H7 (cell line): ENCODE measurements at places on chromosomes 4 and X.

DNA sequence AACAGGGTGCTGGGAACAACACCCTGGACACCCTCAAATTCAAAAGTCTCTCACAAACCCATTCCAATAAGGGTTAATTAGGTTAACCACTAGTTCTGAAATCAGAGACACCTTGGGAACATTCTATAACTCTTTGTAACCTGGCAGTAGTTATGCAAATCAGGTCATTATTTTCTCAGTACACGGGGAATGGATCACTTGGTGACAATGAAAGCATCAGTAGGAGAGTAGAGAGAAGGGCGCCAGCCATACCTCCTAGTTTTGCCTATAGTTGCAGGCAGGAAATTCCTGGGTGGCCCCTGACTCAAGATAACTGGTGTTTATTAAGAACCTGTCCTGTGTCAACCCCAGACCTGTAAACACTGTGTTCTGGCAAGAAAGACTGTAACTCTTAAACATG lies 2.5 kb downstream of the CCDC110 start:
- no peak for DNase-seq

DNA sequence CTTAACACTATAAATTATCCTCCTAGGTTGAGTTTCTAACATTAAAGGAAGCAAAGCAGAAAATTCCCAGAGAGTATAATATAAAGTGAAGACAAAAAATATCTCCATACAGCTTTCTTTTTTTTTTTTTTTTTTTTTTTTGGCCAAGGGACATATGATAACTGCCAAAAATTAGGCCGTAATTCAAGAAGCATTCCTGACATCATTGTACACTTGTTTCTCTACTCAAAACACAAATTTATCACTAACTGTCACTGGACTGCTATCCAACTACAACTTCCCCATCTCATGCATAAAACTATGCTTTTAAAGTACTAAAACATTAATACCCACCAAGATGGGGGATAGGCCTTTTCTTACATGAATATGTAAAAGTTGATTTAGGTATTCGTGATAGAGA lies 77.2 kb downstream of the DCHS2 start:
- no peak for DNase-seq

DNA sequence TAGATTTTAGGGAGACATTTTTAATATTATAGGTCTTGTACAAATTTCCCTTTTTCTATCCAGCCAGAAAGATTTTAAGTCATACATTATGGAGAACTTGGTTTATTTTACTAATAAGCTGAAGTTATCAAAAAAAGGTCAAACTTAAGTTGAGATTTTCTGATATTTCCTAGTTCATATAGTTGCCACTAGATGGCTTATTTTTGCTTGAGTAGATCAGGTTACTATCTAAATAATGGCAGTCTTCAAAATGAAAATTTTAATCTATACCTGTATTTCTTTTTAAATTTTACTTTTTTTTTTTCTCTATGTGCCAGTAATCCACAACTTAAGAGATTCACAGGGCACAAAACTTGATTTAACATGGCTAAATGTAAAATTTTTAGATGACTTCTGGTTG lies 52.3 kb downstream of the USP9X start:
- DNase-seq = no peak

DNA sequence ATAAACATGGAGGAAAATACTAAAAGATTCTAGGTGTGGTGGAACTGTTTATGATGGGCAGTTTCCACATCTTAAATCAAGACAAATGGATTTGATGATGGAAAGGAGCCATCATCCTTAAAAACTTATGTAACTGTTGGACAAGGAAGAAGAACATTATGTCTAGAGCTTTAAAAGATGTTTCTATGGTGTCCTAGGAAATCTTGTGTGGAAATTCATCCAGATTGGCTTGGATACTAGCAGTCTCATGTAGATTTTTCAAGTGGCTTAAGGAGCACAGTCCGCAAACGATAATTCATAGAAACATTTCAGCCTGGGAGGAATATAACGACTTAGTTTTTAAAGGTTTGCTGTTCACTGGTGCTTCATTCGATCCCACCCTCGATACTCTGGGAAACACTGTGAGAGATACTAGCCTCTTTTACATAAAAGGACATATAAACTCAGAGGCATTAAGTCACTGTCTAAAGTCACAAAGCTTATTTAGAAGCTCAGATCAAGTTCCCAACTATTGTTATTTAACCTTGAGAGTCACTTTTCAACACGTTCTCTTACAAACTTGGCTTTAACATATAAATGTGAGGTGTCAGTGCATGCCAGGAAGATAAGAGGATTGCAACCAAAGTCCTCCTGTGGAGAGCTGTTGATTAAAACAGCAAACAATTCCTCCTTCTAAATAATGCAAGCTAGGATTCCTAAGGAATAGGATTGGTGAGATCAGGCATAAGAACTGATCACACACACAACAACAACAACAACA lies 135.7 kb upstream of the SCML1 start:
- DNase-seq = peak; percentile 23

DNA sequence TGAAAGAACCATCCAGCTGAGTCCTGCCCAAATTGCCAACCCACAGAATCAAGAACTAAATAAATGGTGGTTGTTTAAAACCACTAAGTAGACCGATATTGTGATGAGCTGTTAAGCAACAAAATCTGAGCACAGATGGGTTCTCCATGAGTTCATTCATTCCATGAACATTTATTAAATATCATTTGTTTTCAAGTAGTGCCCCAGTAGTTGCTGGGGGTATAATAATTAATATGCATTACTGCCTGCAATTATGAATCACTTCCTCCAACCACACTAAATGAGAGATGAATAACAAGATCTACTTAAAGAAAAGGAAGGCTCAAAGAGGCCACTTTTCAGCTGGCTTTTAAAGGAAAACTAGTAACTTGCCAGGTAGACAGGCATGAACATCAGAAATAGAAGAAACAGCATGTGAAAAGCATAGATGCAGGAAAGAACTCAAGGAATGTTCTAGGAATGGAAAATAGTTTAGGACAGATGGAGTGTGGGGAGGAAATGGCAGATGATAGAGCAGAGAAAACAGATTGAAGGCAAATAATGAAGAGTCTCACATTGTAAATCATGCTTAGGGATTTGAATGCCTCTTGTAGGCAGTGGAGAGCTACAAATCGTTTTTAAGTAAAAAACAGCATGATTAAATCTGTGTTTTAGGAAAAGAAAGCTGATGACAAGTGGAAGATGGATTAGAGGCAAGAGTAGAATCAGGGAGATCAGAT lies 641.7 kb upstream of the DIPK2B start:
- DNase-seq = no peak

DNA sequence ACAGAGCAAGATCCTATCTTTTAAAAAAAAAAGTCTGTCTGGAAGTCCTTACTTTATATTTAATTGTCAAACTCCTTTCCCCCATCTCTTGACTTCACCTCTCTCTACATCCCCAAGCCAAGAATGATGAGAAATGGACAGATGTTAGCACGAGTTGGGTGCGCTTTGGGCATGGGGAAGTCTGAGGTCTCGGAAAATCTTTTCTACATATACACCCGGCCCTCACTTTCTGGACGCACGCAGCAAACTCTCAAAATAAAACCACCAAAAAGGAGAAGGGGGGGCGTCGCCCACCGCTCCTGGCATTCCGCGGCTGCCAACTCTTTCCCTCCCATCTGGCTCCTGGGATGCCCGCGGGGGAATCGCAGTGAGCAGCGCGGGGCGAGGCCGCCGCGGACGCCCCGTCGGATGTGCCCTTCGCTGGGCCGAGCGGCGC lies 756 bp downstream of the IGFBP7 start:
- DNase-seq = no peak

- DNase-seq = no peak
Observed at GRCh38 chrX:107171369-107172102, 34.7 kb downstream of the NUP62CL start.

DNA sequence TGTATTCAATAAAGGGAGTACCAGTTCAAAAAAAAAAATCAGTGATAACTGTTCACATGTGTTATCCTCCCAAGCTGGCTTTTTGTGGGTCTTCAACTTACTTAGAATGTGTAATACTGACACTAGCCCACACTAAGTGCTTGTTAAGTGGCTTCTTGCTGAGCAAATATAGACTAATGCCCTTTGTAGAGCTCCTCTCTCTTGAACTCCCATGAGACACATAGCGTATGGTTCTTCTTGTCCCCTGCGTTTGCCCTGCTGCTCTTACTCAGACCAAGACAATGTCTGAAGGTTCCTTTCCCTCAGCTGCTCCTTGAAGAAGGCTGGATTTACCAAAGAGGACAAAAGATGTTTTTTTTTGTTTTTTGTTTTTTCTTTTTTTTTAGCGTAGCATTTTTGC lies 110.9 kb downstream of the FRAS1 start:
- DNase-seq = no peak
